MCF 10A (cell line): ENCODE measurements at places on chromosomes 6 and 20.
A peak's percentile ranks its signal among the peaks of the same experiment; 100 is the strongest.

DNA sequence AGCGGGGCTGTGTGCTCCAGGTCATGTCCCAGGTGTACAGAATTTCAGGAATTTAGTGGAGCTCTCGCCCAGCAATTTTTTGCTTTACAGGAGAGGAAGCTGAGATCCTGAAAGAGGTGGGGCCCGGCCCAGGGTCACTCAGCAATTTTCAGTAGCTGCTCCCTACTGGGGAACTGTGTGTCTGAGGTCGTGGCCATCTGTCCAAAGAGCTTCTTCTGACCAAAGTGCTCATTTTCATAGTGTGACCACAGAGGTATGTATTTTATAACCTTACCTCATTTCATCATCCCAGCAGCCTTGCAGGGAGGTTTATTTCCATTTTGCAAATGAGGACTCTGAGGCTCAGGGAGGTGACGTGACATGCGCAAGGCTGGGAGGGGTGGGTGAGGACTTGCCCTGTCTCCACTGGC is 46.3 kb downstream of the FAM209B start:
- DNase-seq: no peak

GRCh38 chr20:18647777-18648176 is 59.9 kb downstream of the DTD1 start:
- no peak for DNase-seq

- DNase-seq: peak; percentile 6
Measured at GRCh38 chr6:43052842-43053544, 658 bp downstream of the CUL7 start.

GRCh38 chr6:168950858-168951214 is 302.8 kb downstream of the THBS2 start:
- no peak for DNase-seq

DNA sequence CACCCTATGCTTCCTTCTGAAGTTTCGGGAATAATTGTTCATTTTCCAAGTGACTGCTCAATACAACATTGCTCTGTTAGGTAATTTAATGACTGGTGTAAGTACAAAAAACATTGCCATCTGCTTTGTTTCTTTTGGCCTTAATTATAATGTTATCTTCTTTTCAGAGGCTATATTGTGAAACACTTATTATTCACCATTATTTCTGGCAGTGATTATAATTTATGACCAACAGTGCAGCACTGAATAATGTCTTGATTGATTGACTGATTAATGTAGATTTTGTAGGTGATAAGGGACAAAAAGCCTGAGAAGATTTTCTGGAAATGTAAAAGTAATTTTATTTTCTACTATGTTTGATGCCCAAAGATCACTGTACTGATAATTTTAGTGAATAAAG is 377.7 kb downstream of the PLCB1 start:
- DNase-seq: peak; percentile 51

DNA sequence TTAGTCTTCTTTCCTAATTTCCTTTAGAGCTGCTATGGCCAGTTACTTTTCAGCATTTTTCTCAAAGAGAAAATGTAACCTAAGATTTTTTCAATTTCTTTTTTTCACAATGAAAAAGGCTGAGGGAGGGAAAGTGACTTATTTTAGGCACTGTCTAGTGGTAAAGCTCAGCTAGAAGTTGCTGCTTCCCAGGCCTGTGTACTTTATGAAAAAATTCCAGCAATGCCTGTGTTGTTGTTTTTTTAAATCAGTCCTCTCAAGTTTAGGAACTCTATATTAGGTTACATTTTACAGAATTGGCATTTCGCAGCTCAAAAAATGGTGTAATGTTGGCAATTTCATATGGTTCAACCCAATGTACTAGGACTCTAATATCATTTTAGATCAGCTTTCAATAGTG is 269.6 kb downstream of the ARID1B start:
- no peak for DNase-seq

DNA sequence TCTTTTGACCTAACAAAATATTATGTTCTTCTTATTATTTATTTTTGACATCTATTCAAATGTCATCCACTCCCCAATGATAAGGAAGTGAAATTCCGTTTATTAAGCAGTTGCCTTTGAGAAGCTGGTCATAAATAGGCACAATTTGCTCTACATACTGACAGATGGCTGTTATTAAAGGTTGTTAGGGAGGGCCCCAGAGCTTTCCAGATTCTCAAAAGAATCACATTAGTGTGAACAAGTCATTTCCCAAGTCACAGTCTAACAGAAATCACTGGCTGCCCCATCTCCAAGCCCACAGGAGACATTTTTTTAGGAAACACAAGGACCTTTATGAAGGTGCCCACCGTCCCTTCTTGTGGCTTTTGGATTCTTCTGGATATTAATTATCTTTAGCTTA is 172.4 kb downstream of the MEI4 start:
- no peak for DNase-seq
